ENCODE measurements at places on chromosomes 4 and X.

- DNase-seq, result no peak
Measured at GRCh38 chr4:113534711-113535110, 226.8 kb downstream of the CAMK2D start.

DNA sequence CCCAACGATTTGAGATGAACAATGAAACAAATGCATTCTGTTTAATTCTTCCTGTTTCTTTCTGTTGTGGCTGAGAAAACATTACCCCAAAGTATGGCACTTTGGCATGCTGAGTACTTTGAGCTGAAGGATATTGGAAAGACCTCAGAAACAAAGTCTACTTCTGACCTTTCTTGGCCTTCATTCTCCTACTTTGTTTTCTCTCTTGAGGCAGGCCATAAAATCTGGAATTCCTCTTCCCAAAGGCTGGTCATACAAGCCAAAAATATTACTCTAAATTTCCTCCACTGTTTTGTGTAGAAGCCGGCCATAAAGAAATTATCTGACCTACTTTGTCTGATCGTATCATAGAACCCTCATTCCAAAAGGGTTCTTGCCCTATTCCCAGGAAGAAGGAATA lies 1048.2 kb downstream of the TECRL start:
- DNase-seq, result no peak

GRCh38 chrX:10404436-10404835 lies 215.9 kb downstream of the MID1 start:
- DNase-seq, result no peak

DNA sequence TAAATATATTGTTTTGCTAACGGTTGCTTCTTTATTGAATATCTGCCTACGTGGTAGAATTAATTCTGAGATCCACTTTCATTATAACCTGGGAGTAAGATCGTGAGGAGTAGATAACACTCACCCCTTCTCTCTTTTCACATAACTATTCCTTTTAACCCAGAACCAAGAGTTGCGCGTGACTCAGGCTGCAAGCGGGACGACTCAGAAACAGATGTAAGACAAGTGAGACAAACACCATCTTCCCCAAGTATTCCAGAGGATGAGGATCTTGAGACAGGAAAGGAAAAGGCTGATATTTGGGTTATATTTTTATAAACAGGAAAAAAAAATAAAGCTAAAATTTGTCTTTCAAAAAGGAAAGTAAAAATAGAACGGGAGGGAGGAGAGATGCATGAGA lies 318.8 kb upstream of the NOCT start:
- DNase-seq, result no peak

DNA sequence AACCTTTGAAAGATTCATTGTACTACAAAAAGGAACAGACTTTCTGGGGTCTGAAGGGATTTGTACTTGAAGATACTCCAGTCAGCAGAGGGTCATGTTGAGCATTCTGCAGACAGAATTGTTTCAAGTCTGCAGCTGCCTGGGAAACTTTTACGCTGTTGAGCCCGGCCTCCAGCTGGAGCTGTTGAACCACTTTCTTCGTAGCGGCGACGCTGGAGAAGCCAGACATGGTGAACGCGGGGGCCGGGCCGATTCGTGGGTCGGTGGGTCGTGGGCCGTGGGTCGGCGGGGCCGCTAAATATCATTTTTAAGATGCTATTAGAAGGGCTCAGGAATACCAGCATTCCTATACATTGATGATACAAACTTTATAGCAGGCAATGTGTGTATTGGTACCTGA lies 12.0 kb upstream of the RTL9 start:
- no peak for DNase-seq

GRCh38 chrX:41596596-41596995 lies 92.2 kb upstream of the GPR34 start:
- no peak for DNase-seq

GRCh38 chr4:184287697-184288255 lies 70.1 kb upstream of the ENPP6 start:
- no peak for DNase-seq

DNA sequence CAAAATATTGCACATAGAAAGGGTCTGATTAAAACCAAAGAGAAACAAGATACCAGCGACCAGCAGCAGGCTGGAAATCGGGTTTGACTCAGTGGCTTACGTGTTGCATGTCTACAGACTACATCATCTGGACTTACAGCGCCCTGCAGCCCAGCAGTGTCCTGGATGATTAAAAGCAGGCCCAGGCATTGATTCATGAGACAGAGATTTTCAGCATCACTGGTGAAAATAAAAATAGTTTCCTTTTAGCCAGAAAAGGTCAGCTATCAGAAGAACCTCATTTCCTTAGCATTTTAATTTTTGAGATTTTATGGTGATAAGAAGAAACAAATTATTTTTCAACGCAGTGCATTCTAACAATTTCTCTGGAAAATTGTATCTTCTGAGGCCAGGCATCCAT lies 190.6 kb downstream of the PTTG2 start:
- no peak for DNase-seq

DNA sequence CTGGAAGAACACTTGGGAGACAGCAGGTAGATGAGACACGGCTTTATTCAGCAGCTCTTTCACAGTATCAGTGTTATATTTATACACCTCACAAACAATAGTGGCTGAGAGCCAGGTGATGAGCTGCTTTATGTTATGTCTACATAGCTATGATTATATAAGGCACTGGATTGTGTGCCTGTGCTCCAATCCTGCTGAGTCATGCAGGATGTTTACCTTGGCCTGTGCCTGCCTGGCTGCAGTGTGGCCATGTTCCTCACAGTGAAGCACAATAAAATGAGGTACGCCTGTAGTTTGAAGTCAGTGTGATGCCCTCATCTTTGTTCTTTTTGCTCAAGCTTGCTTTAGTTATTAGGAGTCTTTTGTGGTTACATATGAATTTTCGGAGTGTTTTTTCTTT lies 31.3 kb downstream of the CXCL13 start:
- DNase-seq, result no peak

DNA sequence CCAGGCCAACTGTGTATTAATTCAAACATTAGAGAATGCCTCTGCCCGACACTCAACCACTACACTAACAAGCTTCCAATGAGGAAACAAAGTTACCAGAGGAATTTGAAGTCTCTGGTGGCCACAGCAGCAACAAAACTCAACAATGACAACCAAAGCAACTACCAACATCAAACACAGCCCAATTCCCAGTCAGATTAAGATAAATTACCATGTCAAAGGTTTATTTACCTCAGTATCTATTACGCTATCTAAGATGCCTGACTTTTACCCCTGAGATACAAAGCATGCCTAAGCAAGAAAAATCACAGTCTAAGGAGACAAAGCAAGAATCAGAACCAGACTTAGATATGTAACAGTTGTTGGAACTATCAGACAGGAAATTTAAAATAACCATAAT lies 230.1 kb upstream of the FTHL17 start:
- DNase-seq, result no peak

DNA sequence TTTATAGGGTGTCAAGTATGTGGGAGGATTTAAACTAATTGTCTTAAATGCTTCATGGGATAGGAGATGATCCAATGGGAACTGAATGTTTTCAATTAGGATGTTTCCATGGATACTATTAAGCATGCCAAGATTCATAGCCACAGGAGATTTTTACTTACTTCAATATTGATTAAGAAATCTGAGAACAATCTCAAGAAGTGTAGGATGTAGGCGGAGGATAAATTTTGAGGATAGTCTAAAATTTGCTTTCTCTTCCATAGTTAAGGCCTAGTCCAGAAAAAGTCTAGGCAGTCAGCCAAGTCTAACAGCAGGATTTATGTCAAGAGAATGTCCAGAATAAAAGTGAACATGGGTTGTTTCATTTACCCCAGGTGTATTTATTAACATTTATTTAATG lies 32.8 kb downstream of the REPS2 start:
- DNase-seq, result no peak
